ENCODE measurements at places on chromosomes 7 and 10. TPM values are rescaled to one million over a fixed set of nuclear protein-coding genes. Genes with fewer than 3 reads are reported as not detected.
A peak's percentile ranks its signal among the peaks of the same experiment; 100 is the strongest.

GRCh38 chr10:104337521-104337984, 712 bp downstream of the ITPRIP start:
- peak overlapping the region; percentile 92 for H3K4me3 ChIP-seq
- H3K27me3 ChIP-seq, result no peaks in the 10 kb centered on the region
- H3K27ac ChIP-seq, result no peak overlapping the region
- DNase-seq, result peak; percentile 58

- no peak overlapping the region for H3K4me3 ChIP-seq
- H3K4me1 ChIP-seq, result no peaks in the 10 kb centered on the region
- H3K27me3 ChIP-seq, result no peaks in the 10 kb centered on the region
- H3K36me3 ChIP-seq, result no peaks in the 10 kb centered on the region
- DNase-seq, result no peak
- no peak overlapping the region for H3K27ac ChIP-seq
These were observed 167.0 kb downstream of the CTTNBP2 start for GRCh38 chr7:117706210-117706609.

DNA sequence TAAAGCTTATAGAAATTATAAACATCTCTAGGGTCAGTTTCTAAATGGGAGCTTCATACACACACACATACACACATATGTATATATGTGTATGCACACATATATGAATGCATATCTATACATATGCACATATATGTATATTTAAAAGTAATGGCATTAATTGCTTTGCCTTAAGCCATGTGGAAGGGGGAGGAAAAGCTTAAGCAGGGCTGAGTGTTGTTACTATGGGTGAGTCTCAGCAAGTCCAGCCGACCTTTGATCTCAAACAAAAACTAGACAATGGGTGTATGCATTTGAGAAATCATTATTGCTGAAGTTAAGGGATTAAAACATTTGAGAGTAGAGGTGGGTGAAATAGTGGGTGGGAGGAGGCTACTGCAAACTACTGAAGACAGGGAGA, 546.7 kb downstream of the MAGI2 start:
- H3K4me1 ChIP-seq, result no peaks in the 10 kb centered on the region
- no peak overlapping the region for H3K4me3 ChIP-seq
- H3K27ac ChIP-seq, result no peak overlapping the region
- DNase-seq, result no peak
- no peaks in the 10 kb centered on the region for H3K27me3 ChIP-seq

GRCh38 chr7:21980926-21981500, 35.3 kb upstream of the CDCA7L start:
- no peaks in the 10 kb centered on the region for H3K36me3 ChIP-seq
- no peak for DNase-seq
- H3K27me3 ChIP-seq, result no peaks in the 10 kb centered on the region
- H3K4me3 ChIP-seq, result no peak overlapping the region
- no peak overlapping the region for H3K27ac ChIP-seq

GRCh38 chr10:84194424-84195043, at the start of gene CDHR1:
Gene CDHR1 (plus strand): TSS chr10:84194537. CDS start chr10:84194761, 224 bp downstream.
- no peaks in the 10 kb centered on the region for H3K4me1 ChIP-seq
- no peaks in the 10 kb centered on the region for H3K36me3 ChIP-seq
- DNase-seq, result peak; percentile 82

DNA sequence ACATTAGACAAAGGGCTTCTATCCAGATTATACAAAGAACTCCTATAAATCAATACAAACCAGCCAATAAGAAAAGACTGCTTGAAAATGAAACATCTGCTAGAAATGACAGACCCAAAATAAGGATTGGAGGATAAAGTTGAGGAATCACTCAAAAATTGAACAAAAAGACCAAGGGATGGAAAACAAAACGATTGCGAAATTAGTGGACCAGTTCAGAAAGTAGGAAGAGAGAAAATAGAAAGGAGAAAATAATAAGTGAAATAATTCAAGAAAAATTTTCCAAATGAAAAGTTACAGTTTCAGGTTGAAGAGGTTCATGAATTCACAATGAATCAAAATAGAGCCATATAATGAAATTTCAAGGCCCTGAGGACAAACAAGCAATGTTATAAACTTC, 115.8 kb upstream of the CTBP2 start:
- no peaks in the 10 kb centered on the region for H3K4me1 ChIP-seq
- no peak overlapping the region for H3K4me3 ChIP-seq
- H3K27me3 ChIP-seq, result no peaks in the 10 kb centered on the region
- H3K36me3 ChIP-seq, result peaks cover 2% of the 10 kb centered on the region

GRCh38 chr7:19470031-19470430, 238.8 kb downstream of the POLR1F start:
- DNase-seq, result no peak
- no peaks in the 10 kb centered on the region for H3K36me3 ChIP-seq
- H3K4me1 ChIP-seq, result no peaks in the 10 kb centered on the region
- H3K27ac ChIP-seq, result no peak overlapping the region

DNA sequence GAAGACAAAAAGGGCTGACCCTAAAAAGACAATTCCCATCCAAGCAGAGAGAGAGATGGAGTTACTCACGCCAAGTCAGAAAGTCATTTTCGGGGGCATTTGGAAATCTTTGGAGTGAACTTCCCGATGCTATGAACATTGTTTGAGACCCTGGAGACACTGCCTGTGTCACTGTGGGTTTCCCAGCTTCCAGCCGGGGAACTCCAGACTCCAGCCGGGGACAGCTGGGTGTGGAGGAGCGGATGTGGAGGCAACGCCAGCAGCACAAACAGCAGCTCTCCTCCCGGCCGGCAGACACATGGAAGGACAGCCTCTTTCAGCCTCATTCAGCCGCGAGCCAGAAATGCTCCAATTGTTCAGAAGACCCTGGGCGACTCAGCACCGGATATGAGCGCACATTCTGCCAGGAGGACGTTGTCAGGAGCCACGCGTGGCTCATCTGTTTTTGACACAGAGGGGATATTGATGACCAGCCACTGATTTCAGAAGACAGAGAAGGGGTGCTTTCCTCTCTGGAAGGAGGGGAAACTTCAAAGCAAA, 97.6 kb downstream of the PRPF18 start:
- H3K4me3 ChIP-seq, result no peak overlapping the region
- no peaks in the 10 kb centered on the region for H3K27me3 ChIP-seq
- DNase-seq, result no peak
- H3K36me3 ChIP-seq, result peaks cover 17% of the 10 kb centered on the region
- H3K4me1 ChIP-seq, result no peaks in the 10 kb centered on the region
- H3K27ac ChIP-seq, result no peak overlapping the region

- no peak overlapping the region for H3K27ac ChIP-seq
- no peaks in the 10 kb centered on the region for H3K36me3 ChIP-seq
- no peak for DNase-seq
- H3K4me3 ChIP-seq, result no peak overlapping the region
These were observed 47.1 kb downstream of the COL17A1 start for GRCh38 chr10:104038537-104038936.

DNA sequence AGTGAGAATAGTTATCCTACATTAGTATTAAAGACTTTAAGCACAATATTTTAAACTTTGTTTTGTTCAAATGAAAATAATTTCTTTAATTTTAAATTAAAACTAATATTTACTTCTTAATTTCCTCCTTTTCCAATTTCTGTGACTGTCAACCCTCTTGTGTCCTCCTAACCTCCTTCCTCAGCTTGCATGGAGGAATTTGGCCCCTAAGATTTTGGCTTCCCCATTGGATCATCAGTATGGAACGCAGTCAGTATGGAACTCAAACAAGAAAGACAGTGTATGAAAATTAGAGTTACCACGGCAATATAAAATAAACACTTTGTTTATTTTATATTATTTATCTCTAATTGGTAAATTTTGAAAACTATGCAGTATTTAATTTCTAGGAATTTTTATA, 91.2 kb downstream of the CYP51A1 start:
- H3K4me3 ChIP-seq, result no peak overlapping the region
- DNase-seq, result no peak
- peaks cover 17% of the 10 kb centered on the region for H3K36me3 ChIP-seq
- H3K27me3 ChIP-seq, result no peaks in the 10 kb centered on the region
- H3K4me1 ChIP-seq, result no peaks in the 10 kb centered on the region

DNA sequence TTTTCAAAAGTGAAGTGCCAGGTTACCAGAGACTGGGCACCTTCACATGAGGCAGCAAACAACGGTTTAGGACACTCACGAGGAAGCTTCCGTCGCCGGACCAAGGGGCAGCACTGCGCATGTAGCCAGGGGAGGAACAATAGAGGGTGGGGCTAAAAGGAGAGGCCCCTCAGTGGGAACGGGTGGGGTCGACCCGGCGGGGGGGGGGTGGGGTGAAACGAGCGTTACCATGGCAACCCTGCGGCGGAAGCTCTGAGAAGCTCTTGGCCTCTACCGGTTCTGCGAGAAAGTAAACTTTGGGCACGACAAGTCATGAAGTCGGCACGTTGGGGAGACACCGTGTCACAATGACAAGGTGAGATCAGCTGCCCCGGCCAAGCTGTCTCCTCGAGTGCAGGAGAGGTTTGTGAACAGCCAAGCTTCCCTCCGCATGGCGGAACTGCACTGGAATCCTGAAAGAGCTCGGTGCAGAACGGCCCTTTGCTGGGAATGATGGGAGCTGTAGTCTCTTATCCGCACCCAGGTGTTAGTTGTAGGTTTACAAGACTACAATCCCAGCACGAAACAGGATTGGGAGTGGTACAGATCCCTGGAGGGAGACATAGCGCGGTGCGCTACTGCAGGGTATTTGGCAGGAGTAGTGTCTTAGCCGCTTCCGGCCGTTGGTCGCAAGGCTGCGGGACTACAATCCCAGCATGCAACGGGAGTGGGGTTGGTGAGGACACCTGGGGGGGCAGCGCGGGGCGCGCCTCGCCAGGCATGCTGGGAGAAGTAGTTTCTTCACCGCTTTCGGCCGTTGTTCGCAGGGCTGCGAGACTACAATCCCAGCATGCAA, 72.8 kb upstream of the ZNF722 start:
- peaks cover 14% of the 10 kb centered on the region for H3K36me3 ChIP-seq
- no peaks in the 10 kb centered on the region for H3K4me1 ChIP-seq
- no peaks in the 10 kb centered on the region for H3K27me3 ChIP-seq
- no peak overlapping the region for H3K4me3 ChIP-seq

- no peak overlapping the region for H3K4me3 ChIP-seq
- H3K4me1 ChIP-seq, result no peaks in the 10 kb centered on the region
- H3K27me3 ChIP-seq, result no peaks in the 10 kb centered on the region
These were observed 8.8 kb upstream of the INTS1 start for GRCh38 chr7:1512781-1513656.

GRCh38 chr10:9416331-9416730, 1361.8 kb downstream of the GATA3 start:
- peaks cover 3% of the 10 kb centered on the region for H3K36me3 ChIP-seq
- DNase-seq, result no peak
- no peaks in the 10 kb centered on the region for H3K27me3 ChIP-seq
- no peak overlapping the region for H3K4me3 ChIP-seq

DNA sequence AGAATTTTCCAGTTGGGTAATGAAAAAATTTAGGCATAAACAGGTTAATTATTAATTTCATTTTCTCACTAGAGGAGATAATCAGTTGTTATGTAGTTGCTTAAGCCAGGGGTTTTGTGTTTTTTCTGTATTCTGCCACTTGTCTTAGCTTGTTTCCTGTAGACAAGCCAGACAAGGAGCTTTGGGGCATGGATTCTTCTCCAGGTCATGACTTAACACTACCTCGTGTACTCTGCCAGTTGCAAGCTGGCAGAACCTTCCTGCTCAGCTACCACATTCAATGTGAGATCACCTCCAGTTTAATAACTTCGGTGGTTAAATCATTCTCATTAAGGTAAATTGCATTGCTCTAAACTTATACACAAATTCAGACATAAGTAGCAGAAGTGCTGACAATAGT, 1.8 kb downstream of the CCM2 start:
- H3K27me3 ChIP-seq, result no peaks in the 10 kb centered on the region
- no peak overlapping the region for H3K27ac ChIP-seq
- no peaks in the 10 kb centered on the region for H3K4me1 ChIP-seq
- H3K4me3 ChIP-seq, result no peak overlapping the region

GRCh38 chr7:139853506-139854123, 24.6 kb downstream of the TBXAS1 start:
- no peak overlapping the region for H3K27ac ChIP-seq
- no peaks in the 10 kb centered on the region for H3K36me3 ChIP-seq
- H3K4me3 ChIP-seq, result no peak overlapping the region
- H3K27me3 ChIP-seq, result no peaks in the 10 kb centered on the region
- no peaks in the 10 kb centered on the region for H3K4me1 ChIP-seq
- no peak for DNase-seq

GRCh38 chr7:154287356-154287755, 235.2 kb downstream of the DPP6 start:
- H3K4me1 ChIP-seq, result no peaks in the 10 kb centered on the region
- no peaks in the 10 kb centered on the region for H3K27me3 ChIP-seq
- H3K36me3 ChIP-seq, result no peaks in the 10 kb centered on the region
- no peak overlapping the region for H3K27ac ChIP-seq
- DNase-seq, result no peak
- H3K4me3 ChIP-seq, result no peak overlapping the region

DNA sequence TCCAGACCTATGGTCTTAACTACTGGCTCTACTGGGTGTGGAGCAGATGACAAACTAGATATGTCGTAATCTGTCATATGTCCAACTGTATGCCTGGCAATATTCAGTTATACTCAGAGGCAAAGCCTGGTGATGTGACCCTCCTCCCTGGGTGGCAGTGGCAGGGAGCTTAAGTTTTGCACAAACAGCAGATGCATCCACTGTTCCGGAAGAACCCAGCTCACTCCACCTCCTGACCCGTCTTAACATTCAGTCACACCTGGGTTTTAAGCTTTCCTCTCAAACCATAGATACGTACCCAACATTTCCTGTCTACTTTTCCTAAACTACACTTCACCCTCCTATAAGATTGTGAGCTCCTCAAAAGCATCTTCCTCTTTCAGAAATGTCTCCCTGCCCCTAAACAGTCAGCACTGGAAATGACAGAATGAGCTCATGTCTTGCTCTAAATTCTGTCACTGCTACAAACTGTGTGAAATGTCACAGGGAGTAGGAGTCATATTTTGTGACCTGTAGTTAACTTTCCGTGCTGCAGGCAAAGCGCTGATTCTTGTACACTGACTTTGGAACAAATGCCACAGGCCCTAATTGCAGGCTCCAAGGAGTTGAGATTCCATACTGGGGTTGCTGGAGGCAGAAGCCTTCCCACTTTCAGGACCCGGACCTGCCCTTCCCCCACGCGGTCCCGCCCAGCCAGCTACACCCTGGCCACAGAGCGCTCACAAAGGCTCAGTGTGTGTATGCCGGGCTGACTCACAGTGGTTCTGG, 23.9 kb downstream of the SCD start:
- peaks cover 10% of the 10 kb centered on the region for H3K4me1 ChIP-seq
- peak; percentile 83 for DNase-seq
- no peaks in the 10 kb centered on the region for H3K27me3 ChIP-seq
- H3K36me3 ChIP-seq, result no peaks in the 10 kb centered on the region
- H3K4me3 ChIP-seq, result peak overlapping the region; percentile 30

Gene CFAP70
- total RNA-seq, result 0.26 TPM

Gene PDE6C
- not detected for total RNA-seq

Gene FGF8
- 14.3 TPM for total RNA-seq

Gene SHTN1
- 21.3 TPM for total RNA-seq

Gene VWC2
- 0.02 TPM for total RNA-seq

Gene GCK
- 0.90 TPM for total RNA-seq

Gene ADRA2A
- 1.4 TPM for total RNA-seq

Gene ENTPD1
- total RNA-seq, result 1.9 TPM

Gene FRG2B
- not detected for total RNA-seq

Gene ZP3
- 1.3 TPM for total RNA-seq

Gene SLC18A3
- not detected for total RNA-seq

Gene PROSER2
- total RNA-seq, result 13.7 TPM

Gene MMD2
- 0.11 TPM for total RNA-seq

Gene CFAP43
- 0.64 TPM for total RNA-seq
